ENCODE measurements at places on chromosomes 7 and 10.

DNA sequence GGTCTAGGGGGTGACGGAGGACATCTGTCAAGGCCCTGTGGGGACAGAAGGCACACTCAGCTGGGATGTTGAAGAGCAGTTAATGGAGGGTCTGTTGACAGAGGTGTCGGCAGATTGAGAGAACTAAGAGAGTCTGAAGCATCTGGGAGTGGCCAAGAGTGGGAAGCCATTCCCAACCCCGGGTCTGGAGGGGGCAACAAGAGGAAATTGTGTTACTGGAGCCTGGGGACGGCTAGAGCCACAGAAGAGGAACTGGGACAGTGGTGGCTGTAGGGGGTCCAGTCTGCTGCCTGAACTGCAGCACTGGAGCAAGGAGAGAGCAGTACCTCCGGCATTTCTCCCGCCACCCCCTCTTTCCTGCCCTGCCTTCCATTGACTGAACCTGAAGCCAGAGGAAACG lies 136.6 kb downstream of the CHN2 start:
- no peak for DNase-seq

GRCh38 chr10:123135415-123136141 lies at the start of gene HMX3:
Gene HMX3 (plus strand): TSS chr10:123135970. CDS start chr10:123136051, 81 bp downstream.
- peak; percentile 86 for DNase-seq

- DNase-seq: no peak
These were observed 100.4 kb upstream of the SH2B2 start for GRCh38 chr7:102186306-102186705.

DNA sequence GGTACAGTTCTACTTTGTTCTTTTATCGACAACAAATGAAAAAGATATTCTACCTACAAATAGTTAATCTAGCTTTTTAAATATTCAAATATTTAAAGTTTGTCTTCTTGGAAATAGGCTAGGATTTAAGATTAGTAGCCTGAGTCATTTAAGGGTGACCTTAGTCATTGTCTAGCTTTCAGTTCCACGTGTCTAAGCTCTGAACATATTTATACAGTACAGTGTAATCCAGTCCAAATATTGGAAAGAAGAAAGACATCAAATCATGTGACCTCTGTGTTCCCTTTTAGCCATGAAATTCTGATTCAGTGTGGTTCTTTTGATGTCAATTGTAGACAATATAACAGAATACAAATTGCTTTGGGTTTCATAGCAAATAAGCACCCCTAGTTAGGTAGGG lies 121.1 kb downstream of the MALRD1 start:
- DNase-seq: no peak

DNA sequence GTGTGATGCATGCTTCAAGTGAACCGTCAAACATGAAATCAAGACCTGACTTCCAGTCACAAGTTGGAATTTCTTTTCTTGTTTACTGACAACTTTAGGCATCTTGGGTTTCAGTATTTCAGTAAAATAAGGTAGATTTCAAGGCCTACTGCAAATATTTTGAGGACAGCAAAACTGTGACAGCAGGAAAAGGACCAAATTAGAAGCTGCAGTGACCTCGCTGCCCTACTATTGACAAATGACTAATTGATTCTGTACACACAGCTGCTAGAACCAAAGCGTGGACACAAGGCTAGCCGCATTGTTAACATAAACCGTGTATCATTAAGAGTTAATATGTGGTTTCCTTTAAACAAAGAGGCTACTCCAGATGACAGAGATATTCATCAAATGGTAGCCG lies 105.7 kb upstream of the SEC61G start:
- DNase-seq: no peak

GRCh38 chr7:150997817-150998216 lies 7.0 kb downstream of the NOS3 start:
- no peak for DNase-seq

- DNase-seq: no peak
These were observed 67.6 kb upstream of the VIPR2 start for GRCh38 chr7:159212226-159212625.
